Stimulated activated CD4-positive, alpha-beta T cell treated with anti-CD3 and anti-CD28 coated beads, Interleukin-1b, Interleukin-23, amount 100 ng/mL, for 1 hour (primary cell): ENCODE measurements at places on chromosomes 11 and 22.

GRCh38 chr11:124277207-124277606, 21.0 kb downstream of the OR8G5 start:
- DNase-seq: no peak

DNA sequence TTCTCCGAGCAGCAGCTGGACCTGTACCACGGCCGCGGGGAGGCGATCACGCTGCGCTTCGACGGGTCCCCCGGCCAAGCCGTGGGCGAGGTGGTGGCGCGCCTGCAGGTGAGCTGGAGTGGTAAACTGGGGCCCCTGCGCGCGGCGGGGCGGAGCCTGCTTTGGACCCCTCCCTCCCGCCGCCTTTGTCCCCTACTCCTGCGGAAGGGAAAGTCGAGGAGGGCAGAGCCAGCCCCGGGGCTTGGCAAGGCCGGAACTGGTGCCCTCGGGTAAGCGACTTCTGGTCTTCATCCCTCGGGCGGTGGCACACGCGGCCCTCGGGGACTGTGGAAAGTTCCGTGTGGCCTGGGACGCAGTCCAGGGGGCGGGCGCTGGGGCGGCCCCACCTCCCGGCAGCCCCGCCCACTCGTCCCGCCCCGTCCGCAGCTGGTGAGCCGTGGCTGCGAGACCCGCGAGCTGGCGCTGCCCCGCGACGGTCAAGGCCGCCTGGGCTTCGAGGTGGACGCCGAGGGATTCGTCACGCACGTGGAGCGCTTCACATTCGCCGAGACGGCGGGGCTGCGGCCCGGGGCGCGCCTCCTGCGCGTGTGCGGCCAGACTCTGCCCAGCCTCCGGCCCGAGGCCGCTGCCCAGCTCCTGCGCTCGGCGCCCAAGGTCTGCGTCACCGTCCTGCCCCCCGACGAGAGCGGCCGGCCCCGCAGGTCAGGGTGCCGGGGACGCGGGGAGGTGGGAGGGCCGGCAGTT, 9.2 kb downstream of the SIPA1 start:
- DNase-seq: no peak

DNA sequence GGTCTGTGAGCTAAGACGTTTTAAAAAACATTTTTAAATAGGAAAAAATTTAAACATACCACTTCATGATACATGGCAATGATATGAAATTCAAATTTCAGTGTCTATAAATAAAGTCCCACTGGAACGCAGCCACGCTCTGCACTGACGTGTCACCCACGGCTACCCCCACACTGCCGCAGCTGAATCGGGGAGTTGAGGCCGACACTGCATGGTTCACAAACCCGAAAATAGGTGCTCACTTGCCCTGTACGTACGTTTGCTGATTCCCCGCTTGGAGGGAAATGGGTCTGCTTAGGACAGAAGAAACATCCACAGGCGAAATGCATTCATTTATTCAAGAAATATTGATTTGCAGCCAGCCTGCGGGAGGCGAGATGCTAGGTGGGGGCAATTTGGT, 1342.3 kb downstream of the TBC1D22A start:
- no peak for DNase-seq

GRCh38 chr11:47225552-47226400, 11.0 kb downstream of the DDB2 start:
- no peak for DNase-seq

DNA sequence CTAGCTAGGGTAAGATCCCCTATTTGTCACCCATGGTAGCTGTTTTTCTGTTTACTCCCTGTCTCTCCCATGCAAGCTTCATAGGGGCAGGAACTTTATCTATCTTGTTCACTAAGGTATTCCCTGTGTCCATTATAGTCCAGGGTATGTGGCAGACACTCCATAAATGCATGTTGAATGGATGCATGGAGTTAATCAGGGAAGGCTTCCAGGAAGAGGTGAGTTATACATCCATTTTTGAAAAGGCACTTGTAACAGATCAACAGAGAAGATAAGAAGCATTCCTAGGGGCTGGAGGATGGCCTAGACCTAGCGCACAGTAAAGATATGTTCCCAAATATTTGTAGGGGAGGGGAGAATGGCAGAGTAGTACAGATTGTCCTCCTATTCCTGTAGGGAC, 130.3 kb downstream of the BUD13 start:
- no peak for DNase-seq

DNA sequence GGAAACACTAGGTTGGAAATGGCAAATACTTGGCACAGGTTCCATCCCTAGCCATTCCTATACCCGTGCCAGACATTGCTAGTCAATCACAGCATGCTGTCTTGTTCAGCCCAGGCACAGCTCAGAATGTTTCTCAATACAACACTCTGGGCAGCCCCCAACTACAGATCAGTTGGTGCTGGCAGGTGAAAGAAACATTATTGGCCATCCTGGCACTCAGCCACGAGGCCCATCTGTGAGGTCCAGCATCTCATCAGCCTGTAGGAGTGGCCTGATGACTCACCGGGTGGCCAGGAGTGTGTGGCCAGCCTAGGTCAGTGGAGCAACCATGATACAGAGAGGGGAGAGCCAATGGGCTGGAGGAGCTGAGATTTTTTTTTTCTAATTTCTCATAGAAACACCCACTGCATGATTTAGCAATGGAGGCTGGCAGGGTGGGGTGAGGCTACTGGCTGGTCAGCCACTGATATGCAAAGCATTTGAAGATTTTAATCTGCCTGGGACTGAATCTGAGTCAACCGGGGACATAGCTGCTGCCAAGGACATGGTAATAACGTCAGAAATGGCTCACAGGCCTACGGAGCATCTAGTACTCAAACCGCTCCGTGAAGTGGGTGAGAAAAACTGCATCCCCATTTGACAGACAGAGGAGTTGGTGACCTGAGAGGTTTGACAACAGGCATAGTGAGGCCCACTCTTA, 5.4 kb downstream of the MYO18B start:
- DNase-seq: no peak

GRCh38 chr11:128755564-128755963, 61.7 kb downstream of the FLI1 start:
- DNase-seq: no peak

DNA sequence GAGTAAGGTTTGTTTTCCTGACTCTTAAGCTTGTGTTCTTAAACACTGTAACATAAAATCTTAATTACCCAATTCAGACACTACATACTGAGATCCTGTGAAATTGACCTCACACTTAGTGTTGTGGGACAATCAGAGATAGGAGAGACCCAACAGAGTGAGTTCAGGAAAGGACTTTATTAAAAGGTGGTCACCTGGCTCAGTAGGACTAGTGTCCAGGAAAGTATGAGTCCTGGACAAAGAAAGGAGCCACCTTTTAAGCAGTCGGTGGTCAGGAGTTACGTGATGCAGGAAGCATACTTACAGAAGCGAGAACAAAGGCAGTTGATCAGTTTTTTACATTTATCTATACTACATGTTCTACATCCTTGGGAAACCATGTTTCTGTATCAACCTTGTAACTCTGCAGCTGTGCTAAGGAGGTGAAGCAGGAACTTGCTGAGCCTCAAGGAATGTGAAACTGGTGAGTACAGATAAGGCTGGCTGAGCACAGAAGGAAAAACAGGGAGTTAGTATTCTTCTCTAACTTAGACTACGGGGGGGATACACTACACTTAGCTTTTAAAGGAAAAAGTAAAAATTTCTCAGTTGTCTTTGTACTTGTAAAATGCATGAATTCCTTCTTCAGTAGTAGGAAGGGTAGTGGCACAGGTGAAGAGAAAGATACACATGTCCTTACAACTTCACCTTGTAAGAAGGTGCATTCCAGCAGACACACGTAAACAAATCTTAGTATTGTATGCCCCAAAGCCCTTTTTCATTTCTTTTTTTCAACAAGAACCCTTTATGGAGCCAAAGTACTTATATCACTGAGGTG, 15.1 kb downstream of the OR51E1 start:
- DNase-seq: no peak

DNA sequence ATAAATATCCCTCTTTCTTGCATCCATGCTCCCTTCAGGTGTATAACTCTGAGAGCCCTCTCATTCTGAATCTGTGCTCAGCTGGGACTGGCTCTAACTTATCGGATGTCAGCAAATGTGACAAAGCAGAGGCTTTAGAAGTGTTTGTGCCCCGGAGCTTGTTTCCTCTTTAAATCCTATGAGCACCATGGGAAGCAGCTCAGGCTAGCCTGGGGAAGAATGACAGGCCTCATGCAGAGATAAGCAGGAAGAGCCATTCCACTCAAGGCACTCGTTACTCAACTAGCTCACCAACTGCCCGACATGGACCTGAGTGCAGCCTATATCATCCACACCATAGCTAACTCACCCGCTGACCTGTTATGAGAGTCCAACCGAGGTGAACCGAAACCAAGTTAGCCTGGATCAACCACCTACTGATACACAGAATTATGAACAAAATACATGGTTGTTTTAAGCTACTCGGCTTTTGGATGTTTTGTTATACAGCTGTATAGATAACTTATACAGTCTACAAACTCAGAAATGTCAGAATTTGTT, 990.7 kb downstream of the NTM start:
- DNase-seq: no peak

DNA sequence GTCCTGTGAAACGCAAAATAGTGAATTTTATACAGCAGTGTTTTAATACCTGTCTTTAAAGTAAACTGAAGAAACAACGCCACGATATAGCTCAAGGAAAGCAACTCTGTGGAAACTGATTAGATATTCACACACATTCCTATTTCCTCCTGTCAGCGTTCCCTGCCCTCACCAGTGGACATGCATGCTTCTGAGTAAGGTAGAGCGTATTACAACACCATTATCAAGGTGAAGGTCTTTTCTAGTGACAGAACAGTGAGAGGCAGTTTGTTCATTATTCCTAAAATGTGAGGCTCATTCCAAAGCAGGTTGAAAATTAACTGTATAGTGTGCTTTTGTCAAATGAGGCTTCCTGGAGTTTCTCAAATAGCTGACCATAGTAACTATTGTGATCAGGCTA, 153.1 kb downstream of the DDX10 start:
- DNase-seq: no peak

- no peak for DNase-seq
Measured at GRCh38 chr22:48474881-48475280, 1352.8 kb downstream of the BRD1 start.

DNA sequence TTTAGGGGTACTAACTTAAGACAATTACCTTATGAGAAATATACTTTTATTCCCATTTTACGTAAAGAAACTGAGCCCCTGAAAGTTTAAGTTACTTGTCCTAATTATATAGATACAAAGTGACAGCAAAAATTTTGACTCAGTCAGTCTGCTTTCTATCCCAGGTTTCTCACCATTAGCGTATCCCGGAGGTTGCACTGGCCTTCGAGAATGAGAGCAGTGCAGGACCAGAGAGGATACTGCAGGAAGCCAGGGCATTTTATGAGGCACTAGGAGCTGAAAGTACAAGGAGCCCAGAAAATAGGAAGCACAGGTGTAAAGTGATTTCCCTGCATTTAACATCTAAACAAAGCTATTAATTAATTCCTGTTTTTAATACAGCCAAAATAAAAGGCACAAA, 55.4 kb downstream of the GRIA4 start:
- DNase-seq: no peak

DNA sequence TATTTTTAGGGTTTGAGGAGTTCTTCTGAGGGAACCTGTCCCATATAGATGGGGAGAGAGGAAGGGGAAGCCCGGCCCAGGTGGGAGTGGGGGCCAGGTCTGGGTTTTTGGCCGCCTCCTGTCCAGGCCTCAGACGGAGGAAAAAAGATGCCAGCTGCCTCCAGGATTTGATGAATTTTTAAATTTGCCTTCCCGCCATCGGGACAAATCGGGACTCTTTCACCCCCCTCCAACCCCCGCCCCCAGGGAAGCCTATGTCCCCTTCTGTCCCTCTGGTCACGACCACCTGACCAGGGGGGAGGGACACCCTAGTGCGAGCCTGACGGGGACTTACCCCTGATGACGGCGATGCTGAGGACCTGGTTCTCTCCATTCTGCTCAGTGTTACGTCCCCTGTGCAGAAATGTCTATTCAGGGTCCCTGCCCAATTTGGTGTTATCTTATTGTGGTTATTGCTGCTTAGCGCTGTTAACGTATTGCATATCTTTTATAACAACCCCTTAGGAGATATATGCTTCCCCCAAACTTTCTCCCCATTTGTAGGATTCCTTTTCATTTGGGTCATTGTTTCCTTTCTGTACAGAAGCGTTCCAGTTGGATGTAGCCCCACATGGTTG, 115.9 kb upstream of the GRK3 start:
- no peak for DNase-seq

DNA sequence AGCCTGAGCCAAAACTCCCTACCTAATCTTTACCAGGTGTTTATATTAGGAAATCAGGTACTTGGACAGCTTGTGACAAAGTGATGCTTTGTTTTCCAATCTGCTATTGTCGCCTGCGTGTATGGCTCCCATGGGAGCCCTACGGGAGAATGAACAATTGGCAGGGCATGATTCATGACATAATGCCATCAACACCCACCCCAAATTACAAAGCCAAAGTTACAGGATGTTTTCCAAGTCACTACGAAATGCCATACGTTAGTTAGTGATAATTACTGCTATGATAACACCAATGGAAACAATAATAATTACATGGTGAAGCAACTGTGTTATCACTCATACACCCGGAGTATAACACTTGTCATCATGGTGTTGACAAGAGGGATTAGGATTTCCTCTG, 226.4 kb downstream of the FAM181B start:
- DNase-seq: no peak

GRCh38 chr11:31417357-31417756, 47.7 kb downstream of the DNAJC24 start:
- no peak for DNase-seq

- DNase-seq: no peak
Measured at GRCh38 chr11:74685905-74686304, 45.3 kb downstream of the CHRDL2 start.

GRCh38 chr11:32630844-32631243, 47.2 kb downstream of the EIF3M start:
- DNase-seq: no peak

GRCh38 chr11:12808519-12808918, 134.3 kb downstream of the TEAD1 start:
- no peak for DNase-seq

GRCh38 chr11:64762674-64763525, 3.1 kb upstream of the PYGM start:
- no peak for DNase-seq

- no peak for DNase-seq
Measured at GRCh38 chr22:32080904-32081303, 37.8 kb downstream of the SLC5A1 start.

DNA sequence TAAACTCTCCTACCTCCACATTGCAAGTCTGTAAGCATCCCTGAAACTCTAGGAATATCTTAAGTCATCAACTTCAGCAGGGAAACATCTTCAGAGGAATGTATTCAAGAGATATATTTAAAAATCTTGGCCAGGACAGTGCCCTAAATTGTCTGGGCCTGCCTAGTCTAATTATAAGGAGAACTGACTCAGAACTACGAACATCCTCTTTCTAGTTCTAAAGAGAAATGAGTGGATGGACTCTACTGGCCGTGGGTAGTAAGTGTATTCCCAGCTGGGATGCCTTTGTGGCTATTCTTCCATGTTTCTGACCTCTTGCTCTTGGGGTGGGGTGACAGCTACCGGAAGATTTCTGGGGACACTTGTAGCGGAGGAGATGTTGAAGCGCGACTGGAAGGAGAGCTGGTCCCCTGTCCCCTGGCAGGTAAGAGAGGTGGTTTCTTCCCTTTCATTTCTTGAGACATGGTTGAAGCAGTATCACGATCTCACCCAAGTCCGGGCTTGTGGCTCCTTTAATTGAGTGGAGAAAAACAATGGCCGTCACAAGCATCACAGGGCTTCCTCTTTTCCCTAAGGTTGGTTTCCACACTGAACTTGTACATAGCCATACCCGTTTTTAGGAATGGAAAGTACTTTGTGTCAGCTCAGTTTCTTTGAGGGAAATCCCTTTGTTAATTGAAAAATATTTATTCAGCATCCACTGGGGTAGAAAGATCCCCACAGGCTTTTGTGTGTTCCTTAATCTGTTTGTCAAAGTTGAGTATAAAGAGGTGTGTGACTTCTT, 97.7 kb upstream of the SORL1-AS1 start:
- DNase-seq: no peak

GRCh38 chr11:75204012-75204674, 36.4 kb upstream of the TPBGL start:
- no peak for DNase-seq
